ENCODE measurements at places on chromosomes 12 and 14.

DNA sequence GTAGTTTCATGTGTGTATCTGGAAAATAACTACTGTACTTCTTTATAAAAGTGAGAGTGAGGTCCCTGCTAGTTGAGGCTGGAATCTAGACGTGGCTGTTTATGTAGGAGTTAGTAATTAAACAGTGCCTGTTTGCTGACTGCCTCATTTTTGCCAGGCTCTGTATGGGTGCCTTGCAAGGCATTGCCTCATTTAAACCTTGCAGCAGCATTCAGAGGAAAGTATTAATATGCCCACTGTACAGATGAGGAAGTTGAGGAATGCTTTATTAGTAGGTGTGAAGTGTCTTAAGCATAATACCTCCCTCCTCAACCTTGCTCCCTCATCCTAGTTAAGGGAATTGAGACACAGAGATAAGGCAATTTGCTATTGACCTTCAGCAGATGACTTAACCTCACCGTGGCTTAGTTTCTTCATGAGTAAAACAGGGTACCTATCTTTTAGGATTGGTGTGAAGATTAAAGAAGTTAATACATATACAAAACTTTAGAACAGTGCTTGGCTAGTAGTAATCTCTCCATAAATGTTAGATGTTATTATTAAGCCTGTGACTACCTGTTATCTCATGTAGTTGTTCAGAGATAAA is 28.7 kb downstream of the PPM1A start:
- no peak for DNase-seq

- no peak for DNase-seq
Measured at GRCh38 chr12:10392394-10392930, 2.6 kb upstream of the KLRK1 start.

GRCh38 chr12:50699940-50700339 is 64.0 kb upstream of the ATF1 start:
- no peak for DNase-seq

DNA sequence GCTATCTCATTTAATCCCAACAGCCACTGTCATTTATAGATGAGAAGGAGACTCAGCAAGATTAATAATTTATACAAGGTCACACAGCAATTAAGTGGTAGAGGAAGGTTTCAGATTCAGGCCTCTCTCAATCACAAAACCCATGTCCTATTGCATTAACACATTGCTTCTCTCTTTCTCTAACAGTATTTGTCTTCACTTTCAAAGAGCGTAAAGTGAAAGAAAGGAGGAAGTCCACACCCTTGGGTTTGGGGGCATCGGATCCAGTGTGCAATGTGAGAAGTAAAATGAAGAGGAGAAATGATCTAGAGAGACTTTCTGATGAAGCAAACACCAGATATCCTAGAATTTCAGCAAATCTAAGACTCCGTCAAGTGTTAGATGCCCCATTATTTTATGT is 7.0 kb upstream of the VRK1 start:
- no peak for DNase-seq

DNA sequence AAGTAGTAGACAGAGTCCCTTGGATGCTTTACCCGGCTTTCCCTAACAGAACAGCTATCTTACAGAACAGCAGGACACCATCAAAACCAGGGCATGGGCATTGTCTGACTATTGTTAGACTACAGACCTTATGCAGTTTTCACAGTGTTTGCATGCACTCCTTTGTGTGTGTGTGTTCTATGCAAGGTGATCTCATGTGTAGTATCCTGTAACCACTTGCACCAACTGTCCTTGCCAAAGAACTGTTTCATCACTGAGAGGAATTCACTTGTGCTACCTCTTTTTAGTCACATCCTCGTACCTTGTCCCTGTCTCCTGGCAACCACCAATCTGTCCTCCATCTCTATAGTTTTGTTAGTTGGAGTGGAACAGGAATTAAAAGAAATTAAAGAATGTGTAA is 183.6 kb upstream of the PZP start:
- no peak for DNase-seq

DNA sequence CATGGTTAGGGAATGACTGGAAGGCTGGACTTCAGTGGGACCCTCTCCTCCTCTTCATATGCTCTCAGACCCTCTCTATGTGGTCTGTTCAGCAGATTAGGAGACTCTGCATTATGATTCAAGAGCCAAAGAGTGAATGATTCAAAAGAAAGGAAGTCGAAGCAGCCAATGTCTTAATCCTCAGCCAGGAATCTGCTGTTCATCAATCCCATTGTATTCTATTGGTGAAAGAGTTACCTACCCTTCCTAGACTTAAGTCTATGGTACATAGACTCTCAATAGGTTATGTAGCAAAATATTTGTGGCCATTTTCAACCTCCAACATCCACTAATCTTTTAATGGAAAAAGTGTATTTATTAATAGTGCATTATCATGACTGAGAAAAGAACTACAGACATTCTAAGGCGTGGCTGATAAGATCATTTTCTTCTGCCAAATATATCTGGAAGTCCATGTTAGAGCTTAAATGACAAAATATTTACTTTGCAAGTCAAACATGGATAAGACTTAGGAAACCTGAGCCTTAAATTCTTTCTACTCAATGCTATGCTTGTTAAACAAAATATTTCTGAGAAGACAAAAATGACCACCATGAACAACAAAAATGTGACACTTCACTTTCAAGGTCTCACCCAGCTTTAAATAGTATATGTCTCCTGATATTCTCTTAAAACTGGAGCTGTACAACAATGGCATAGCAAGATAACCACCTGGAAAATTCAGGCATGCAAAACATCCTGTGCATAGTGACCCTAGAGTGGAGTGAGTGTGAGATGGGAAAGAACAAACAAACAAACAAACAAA is 1100.6 kb downstream of the GALC start:
- no peak for DNase-seq

GRCh38 chr12:54749191-54749818 is 101.1 kb upstream of the DCD start:
- DNase-seq: no peak

GRCh38 chr14:104091927-104092771 is 6.6 kb downstream of the ASPG start:
- no peak for DNase-seq
